ENCODE measurements at places on chromosomes 4 and X.

DNA sequence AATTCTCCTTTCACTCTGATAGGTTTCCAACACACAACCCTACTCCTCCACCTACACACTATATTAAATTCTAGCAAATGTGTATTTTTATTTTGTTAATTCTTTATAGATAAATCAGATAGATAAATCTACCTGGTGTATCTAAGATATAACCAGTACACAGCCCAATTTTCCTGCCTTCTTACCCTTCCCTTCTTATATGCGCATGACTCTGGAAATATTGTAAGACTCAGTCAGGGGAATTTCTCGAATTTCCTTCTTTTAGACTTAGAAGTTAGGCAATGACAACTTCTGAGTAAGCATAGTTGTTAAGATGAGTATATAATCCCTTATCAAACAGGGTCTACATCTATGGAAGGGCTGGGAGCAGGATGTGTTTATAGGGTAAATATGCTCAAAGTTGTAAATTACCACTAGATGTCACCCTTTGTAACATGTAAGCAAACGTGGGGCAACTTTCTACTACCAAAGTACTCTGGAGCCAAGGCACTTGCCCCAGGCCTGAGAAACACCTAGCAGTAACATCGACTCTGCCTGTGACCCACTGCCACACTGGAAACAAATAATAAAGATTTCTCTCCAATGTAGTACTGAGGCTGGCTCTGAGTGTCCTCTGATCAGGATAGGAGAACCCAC is 444.7 kb downstream of the IQCM start:
- DNase-seq, result peak; percentile 31

DNA sequence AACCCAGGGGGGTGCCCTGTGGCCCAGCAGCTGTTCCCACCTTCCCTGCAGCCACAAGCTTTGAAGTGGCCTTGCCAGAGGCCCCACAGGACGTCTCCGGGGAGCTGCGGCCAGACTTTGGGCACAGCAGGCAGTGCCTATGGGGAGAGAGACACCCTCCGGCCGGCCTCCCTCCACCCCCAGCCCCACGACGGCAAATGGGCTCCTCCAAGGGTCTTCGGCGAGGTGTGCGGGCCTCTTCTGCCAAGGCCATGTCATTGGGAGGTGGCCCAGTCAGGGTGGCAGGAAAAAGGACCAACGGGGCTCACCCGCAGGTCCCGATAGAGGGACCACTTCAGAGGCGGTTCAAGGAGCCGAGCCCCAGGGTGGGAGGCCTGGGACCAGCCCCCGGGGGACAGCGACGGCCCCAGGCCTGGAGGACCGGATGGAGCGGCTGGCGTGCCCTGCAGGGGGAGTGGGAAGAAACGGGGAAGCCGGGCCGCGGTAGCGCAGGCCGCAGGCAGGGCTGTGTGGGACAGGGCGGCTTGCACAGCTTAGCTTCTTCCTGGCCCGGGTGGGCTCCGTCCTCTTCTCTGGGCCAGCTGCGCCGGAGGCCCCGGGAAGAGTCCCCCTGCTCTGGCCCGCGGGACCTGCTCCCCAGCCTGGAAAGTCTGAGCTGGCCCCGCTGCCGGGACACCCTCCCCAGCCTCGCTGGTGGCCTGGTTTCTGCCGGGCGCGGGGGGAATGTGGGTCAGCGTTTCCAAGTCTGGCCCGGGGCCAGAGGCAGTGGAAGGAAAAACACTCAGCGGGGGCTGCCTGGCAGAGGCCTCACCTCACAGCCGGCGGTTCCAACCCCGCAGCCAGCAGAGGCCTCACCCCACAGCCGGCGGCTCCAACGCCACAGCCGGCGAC is 21.9 kb upstream of the SPON2 start:
- DNase-seq, result peak; percentile 29

- no peak for DNase-seq
Observed at GRCh38 chr4:138255917-138256597, 13.9 kb upstream of the SLC7A11 start.

GRCh38 chr4:87152310-87153041 is 67.9 kb downstream of the KLHL8 start:
- DNase-seq, result no peak

- DNase-seq, result no peak
Observed at GRCh38 chr4:55611358-55612059, 19.5 kb upstream of the PDCL2 start.

DNA sequence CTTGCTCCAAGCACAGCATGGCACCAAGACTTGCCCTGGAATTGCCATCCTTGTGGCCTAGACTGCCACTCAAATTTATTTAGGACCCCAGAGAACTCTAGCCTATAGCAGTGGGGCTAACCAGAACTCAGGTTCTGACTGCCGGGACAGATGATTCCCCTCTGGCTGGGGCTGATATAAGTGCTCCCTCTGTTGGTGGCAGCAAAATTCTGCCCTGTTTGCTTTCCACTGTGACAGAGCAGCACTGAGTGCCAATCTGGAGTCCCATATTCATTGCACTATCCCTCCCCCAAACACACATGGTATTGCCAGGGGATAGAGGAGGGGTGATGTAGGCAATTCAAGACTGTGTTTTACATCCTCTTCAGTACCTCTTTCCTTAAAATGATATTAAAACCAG is 1081.9 kb downstream of the FAT4 start:
- DNase-seq, result no peak

GRCh38 chr4:141576585-141577110 is 59.7 kb upstream of the IL15 start:
- no peak for DNase-seq

DNA sequence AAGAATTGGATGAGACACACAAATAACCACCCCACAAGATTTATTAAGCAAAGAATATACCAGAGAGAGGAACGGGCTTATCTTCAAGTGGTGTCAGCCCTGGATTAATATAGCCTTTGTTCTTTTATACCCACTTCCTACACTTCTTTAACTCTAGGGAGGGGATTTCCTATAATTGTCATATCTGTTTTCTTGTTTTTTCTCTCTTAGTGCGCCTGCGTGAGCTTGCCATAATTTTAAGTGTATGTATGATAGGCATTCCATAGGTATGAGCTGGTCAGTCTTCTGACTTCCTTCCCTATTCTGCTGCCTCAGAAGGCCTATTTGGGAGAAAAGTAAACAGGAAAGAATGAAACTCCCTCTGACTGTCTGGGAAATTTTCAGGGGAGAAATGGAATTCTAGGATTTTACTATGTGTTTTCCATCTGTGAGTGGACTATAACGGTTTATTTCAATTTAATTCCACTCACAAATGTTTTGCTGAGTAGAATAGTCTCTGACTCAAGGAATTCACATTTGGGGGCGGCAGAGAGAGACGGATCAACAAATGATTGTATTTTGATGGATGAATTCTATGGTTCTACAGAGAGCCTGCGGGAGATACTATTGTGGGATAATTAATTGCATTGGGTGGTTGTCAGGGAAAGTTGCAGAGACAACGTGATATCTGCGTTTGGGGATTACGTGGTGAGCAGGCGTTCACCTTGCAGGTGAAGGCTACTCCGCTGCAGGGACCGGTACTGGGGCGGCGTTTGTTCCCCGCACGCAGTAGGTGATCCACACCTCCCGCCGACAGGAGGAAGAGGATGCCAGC is 626 bp upstream of the CEP135 start:
- DNase-seq, result no peak

DNA sequence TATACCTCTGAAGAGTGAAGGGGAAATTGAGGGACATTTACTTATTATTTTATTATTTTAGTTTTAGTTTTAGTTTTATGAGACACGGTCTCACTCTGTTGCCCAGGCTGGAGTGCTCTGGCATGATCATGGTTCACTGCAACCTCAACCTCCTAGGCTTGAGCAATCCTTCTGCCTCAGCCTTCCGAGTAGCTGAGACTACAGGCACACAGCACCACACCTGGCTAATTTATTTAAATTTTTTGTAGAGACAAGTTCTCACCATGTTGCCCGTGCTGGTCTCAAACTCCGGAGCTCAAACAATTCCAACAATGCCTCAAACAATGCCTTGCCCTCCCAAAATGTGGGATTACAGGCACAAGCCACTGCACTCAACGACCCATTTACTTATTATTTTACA is 68.4 kb upstream of the BMP2K start:
- no peak for DNase-seq

DNA sequence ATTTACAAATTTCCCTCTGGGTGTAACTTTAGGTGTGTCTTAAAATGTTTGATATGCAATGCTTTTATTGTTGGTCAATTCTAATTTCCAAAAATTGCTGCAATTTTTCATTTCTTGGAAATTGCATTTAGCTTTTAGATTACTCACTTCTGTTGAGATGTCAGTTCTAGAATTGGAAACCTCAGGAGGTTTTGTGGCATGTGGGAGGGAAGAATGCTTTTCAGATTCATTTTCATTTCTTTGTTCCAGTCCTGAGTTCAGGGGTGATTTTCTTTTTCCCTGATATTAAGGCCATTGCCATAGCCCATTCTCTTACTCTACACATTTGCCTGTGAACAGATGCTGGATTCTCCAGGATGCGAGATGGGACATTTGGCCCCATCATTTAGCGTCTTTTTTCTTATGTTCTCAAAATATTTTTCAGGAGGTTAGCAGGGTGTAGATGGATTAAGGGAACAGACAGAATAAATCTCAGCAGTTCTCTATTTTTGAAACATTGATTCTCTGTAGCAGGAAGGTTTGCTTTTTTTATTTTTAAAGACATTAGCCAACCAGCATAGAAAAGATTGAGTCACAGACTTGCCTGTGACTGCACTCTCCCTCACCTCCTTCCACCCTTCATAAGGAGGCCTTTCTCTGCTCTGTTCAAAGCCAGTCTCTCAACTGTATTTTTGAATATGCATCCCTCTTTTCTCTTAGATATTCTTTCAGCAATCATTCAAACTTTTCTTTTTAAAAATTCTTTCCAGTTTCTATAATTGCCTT is 238.4 kb upstream of the ANXA3 start:
- DNase-seq, result no peak

- no peak for DNase-seq
Observed at GRCh38 chrX:21438792-21439191, 64.6 kb downstream of the CNKSR2 start.
